ENCODE measurements at places on chromosomes 11 and 22.

DNA sequence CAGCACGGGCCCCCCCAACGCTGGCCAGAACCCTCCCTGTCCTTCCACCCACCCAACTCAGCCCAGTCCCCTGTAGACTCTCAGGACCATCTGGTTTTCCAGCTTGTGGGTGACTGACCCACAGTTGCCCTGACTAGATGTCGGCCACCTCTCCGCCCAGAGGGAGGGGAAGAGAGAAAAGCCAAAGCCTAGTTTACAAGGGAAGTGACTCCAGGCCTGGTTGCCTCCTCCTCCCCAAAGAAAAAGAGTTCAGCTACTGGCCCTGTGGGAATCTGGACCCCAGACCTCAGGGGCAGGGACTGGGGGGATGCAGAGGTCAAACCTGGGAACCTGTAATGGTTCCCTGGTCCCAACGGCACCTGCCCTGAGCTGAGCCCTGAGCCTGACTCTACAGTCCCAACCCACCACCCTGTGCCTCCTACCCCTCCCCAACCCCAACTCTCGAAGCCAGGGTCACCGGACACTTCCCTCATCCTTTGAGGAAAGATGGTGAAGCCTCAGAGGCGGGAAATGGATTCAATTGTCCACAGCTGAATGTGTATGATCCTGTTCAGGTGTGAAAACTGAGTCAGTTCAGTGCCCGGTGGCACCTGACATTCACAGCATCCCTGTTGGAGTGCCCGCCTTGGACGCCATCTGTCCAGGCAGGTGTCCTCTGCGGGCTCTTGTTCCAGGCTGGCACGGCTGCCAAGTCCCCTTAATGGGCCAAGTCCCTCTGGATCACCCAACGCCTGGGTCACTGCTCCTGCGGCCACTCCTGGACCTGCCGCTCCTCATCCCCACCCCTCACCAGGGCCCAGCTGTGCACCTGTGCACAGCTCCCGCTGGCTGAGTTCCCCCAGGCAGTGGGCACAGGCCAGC is 21.0 kb upstream of the WNT7B start:
- no peak for DNase-seq

GRCh38 chr11:9313648-9314290 is 624 bp downstream of the TMEM41B start:
- DNase-seq = peak; percentile 43

DNA sequence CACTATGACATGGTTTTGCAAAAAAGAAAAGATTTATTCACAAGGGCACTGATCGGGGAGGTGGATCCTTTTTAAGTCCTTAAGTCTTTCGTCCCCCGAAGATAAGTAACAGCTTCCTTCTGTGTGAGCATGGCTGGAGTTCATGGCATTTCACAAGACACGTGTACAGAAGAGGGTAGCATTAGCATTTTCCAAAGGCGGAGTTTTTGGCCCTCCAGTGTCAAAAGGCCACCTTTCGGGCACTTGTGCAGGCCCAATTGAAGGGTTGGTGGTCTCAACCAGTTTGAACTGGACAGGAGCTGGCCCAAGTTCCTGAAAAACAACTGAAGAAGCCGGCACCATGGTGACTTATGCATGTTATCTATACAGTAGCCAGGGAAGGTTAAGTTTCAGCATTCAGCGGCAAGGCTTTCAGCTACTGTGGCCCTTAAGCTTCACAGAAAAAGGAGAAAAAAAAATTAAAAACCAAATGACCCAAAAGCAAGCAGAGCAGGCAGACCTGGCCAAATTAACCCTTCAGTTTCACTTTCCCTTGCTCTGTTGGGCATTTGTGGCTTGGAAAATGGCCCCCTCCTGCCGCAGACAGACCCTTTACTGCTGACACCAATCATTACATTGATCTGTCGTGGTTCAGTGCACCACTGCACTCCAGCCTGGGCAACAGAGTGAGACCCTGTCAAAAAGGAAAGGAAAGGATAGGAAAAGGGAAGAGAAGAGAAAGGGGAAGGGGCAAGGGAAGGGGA is 18.7 kb downstream of the ZNF74 start:
- no peak for DNase-seq

- DNase-seq = peak; percentile 23
These were observed 583 bp downstream of the PDGFD start for GRCh38 chr11:104163100-104164027.

DNA sequence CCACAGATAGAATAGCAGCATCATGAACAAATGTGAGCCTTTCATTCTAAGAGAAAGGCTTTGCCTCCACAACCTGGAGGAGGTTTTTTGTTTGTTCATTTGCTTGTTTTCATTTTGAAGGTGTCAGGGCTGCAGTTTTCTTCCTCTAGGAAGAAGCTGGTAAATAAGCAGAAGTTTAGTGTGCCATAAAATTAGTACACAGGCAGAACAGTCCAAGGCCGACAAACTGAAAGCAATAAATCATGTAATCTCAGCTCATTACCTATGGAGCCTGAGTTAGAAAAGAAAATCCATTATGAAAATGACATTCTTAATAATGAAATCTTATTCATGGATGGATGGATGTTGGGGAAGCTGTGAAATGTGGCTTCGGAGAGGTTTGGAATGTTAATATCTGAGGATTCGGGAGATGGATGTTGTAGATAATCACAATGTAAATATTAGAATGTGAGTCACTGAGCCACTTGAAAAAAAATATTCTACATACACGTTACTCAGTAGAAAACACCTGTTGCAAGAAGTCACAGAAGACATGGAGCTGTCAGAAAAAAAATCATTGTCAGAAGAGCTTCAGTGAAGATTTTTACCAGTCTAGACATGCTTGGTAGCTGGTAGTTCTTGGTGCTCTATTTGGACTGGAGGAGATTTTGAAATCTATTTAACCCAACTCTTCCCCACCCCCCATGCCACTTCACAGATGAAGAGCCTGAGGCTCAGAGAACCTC is 15.0 kb upstream of the ZDHHC13 start:
- DNase-seq = no peak

DNA sequence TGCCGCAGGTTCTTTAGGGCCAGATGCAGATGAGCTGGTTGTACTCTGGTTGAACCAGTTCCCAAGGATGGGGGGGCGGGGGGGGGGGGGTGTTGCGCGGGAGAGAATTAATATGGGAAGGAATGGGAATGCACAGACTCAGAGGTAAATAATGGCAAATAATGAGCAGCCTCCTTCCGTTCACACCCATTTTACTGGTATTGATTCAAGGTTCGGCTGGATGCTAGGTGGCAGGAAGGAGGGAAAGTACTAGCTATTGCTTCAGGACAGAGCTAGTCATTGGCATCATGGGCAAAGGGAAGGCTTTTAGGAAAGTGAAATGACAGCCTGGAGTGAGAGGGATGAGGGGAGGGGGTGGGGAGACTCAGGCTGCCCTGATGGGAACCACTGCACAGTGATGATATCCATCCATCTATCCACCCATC is at the start of gene VSTM5:
Gene VSTM5 (minus strand): TSS at position 25 of the 425 bp plus-strand sequence. CDS start 116 bp downstream, outside the sequence.
- no peak for DNase-seq

DNA sequence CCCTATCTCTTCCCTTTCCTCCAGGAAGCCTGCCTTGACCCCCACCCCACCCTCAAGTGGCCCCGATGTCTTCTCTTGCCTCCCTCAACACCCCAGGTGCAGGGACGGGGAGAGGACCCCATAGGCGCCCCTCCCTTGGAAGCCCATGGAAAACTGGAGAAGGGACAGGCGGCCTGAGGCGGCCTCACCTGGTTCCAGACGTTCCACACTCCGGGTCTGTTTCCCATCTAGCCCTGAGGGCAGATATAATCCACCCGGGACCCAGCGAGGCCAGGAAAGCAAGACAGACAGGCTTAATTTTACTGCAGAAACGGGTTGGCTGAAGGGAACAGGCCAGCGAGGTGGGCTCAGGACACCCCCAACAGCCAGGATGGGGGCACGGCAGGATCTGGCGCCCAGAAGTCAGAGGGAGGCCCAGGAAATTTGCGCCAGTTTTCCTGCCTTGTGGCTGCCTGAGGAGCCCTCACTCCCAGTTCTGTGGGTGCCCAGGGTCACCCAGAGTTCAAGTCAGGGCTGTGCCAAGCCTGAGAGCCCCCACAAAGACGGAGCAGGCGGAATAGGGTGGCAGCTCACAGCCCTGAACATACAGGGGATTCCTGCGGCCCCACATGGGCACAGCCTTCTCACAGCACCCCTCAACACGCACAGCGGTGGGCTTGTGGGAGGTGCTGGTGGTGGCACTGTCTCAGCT is 3.0 kb upstream of the SIGIRR start:
- DNase-seq = no peak

DNA sequence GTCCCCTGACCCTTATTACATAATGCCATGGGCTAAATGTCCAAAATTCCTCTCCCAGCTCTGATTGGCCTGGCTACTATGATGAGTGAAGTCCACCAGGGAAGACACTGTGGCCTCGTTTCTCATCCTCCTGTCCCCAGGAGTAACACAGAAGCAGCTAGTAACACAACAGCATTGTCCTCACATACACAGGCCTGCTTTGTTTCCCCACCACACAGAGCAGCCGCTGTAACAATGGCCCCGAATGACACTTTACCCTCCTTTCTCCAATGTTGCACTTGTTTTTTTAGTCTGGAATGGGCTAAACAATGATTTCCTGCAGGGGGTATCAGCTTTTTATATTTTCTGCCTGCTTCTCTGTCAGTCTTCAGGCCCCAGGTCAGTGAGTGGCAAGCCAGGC is at the start of gene PRR5L:
Gene PRR5L (plus strand): TSS at position 363 of the 400 bp plus-strand sequence. CDS start 104,834 bp downstream, outside the sequence.
- DNase-seq = no peak

DNA sequence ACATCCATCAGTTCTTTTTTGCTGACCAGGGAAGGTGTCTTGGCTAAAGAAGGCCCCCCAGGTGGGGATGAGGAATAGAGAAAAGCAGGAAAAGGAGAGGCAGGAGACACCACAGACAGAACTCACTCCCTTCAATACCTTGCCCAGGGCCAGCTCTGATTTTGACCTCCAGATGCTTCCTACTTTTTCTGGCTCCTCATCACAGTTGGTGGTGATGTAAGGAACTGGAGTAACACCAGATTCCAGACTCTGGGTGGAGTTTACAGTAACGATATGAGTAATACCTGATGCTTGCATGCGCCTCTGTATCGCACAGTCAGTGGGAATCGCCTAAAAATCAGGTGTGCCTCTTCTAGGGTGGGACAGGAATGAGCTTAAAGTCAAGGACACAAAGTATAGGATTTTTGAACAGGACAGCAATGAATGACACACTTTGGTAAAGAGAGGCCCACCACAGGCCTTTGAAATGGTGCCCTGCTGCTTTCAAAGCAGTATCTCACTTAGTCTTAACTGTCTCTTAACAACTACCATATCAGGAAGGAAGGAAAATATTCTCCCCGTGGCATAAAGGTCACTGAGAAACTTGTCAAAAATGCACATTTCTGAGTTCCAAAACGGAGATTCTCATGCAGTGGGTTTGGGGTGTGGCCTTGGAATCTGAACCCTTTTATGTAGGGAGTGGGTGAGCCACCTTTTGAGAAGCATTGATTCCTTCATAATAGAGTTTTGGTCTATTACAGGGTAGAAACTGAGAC is 140.8 kb downstream of the SNX19 start:
- DNase-seq = peak; percentile 66

DNA sequence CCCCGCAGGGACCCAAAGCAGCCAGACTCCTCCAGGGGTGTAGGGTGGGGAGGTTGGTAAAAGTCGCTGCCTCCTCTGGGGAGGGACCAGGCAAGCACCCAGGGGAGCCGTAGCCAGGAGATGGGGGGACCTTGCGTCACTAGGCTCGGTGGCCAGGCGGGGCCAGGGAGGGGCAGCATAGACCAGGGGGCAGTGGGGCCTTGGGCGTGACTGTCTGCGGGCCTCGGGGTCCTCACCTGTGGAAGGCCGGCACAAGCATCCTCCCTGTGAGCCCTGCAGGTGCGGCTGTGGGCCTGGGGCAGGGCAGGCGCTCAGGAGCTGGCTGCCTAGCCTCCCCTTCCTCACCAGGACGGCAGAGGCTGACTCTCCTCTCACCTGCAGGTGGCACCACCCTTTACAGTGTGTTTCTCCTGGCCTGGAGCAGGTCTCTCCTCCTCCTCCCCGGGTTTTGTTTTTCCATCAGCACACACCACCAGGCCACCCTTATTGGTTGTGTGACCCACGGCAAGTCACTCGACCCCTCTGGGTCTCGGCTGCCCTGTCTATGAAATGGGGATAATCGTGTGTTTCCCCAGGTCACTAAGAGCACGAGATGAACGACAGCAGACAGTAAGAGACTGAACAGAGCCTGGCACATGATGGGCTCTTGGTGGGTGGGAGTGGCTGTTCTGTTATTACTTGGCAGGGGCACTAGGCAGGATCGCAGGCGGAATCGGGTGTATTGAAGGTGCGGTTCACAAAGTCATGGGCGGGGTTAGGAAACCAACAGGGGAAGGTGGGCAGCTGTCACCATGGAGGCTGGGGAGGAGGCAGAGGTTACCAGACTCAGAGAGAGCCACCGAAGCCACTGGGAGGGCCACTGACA is 52.7 kb downstream of the FLRT1 start:
- DNase-seq = peak; percentile 30

DNA sequence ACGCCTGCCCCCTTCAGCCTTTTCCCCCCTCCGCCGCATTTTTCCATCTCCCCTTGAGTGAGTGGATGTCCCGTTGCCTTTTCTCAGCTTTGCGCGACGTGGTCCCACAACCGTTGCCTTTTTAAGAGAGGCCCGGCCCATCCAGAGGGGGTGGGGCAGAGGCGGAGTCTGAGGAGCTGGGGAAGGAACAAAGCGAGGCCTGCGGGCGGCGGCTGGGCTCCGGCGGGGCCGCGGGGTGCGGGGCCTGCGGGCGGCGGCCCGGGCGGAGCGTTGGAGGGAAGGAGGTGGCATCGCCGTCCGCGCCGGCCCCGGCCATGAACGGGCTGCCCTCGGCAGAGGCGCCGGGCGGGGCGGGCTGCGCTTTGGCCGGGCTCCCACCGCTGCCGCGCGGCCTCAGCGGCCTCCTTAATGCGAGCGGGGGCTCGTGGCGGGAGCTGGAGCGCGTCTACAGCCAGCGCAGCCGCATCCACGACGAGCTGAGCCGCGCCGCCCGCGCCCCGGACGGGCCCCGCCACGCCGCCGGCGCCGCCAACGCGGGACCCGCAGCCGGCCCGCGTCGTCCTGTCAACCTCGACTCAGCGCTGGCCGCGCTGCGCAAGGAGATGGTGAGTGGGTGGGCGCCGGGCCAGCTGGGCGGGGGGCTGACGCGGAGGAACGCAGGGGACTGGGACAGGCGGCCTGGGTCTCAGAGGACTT is at the start of gene FAM89B:
Gene FAM89B (plus strand): TSS at position 183 of the 696 bp plus-strand sequence. CDS start 132 bp downstream, at position 315.
- DNase-seq = peak; percentile 81

- no peak for DNase-seq
These were observed 16.6 kb upstream of the MS4A6E start for GRCh38 chr11:60310407-60310998.

DNA sequence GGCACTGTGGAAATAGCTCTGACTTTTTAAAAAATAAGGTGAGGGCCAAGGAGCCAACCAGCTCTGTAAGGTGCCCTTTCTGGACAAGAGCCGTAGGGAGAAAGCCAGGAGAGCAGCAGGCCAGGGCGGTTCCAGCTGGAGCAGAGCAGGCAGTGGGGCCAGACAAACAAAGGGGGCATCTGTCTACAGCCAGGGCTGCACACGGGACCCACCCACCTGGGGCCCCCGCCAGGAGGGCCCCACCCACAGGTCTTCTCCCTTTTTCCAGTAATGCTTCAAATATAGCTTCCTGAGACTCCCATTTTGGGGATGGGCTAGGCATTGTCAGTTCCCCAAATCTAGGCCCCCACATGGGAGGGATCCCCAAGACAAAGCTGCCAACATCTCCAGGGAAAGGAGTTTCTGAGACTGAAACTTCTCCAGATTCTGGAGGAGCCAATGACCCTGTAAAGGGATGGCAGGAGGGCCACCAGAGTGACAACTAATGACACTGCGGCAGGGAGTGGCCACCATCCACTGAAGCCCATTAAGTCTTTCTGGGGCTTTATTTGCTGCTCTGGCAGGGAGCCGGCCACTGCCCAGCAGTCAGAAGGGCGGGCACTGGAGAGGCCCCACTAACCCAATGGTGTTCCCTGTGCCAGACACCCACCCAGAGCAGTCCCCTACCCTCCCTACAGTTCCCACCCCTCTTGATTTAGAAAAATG is 1.9 kb downstream of the ZFTA start:
- DNase-seq = no peak

GRCh38 chr11:6602096-6602940 is 1.1 kb downstream of the RRP8 start:
- no peak for DNase-seq
